ENCODE measurements at places on chromosomes 4 and X.

DNA sequence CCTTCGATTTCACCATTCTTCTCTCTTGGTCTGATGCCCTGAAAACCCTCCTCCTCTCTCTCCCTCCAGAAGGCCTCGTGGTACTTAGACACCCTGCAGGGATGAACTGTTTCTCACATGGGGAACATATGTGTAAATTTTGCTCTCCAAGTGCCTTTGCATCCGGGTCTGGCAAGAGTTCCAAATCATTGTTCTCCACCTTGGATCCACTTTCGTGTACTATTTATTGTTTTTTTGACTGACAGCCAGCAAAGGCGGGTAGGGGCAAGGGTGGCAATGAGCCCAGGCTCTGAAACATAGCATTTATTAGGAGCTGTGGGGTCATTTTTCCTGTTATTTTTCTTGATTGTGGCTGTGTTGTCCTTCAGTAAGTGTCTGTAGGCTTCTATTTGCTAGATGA is 81.7 kb downstream of the RTL5 start:
- no peaks in the 10 kb centered on the region for H3K27me3 ChIP-seq
- no peak for DNase-seq
- no peak overlapping the region for H3K27ac ChIP-seq

DNA sequence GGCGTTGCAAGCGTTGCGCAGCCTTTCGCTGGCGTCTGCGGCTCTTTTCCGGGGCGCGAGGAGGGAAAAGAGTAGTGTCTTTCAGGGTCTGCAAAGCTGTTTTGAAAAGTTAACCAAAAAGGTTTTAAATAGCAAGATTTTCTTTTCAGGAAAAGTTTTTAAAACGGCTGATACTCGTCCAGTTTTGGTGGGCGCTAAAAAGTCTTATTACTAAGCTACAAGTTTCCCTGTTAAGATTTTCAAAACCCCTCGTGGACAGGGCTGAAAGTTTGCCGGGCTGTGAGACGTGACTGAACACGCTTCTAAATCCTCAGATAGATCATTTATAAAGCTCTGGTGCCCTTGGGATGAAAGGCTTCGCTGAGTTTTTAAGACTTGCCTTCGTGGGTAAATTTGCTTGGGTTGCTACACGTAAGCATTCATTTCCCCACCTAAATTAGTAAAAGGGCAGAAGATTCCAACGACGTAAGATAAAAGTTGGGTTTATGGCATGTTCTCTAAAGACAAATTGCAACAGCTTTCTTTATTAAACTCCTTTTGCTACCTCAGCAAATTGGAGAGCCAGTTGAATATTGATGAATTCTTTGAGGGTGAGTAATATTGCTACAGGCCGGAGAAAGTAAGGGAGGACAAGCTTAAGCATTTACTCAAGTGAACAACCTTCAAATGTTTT is 91.5 kb downstream of the HPRT1 start:
- no peaks in the 10 kb centered on the region for H3K36me3 ChIP-seq
- no peaks in the 10 kb centered on the region for H3K4me1 ChIP-seq

DNA sequence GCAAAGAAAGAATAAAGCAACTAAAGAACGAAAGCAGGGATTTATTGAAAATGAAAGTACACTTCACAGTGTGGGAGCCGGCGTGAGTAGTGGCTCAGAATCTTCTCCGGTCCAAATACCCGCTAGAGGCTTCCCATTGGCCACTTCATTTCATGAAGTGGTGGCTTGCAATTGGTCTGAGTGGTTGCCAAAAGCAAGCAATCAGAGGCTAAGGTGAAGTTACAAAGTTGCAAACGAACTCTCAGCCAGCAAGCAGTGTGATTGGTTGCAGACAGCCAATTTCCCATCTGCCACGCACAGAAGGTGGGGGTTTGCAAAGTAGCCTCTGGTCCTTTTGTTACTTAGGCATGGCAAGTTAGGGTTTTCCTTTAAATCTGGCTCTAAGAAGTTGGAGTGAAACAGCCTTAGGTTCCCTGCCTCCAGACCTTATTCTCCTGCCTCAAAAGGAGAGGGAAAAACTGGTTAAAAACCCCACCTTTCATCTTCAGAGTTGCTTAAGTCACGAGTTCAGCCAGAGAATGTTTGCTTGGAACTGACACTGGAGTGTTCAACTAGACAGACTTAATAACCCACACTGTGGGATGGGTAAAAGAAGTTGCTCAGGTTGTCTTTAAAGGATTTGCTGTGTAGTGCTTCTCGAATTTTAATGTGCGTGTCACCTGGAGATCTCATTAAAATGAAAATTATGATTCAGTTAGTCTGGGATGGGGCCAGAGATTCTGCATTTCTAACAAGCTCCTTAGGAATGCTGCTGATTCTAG is 6.9 kb upstream of the CLOCK start:
- no peaks in the 10 kb centered on the region for H3K27me3 ChIP-seq
- H3K27ac ChIP-seq, result no peak overlapping the region
- peaks cover 2% of the 10 kb centered on the region for H3K4me1 ChIP-seq
- no peak overlapping the region for H3K4me3 ChIP-seq
- no peak for DNase-seq

- no peaks in the 10 kb centered on the region for H3K4me1 ChIP-seq
- no peaks in the 10 kb centered on the region for H3K27me3 ChIP-seq
- no peak for DNase-seq
- H3K27ac ChIP-seq, result no peak overlapping the region
- H3K36me3 ChIP-seq, result no peaks in the 10 kb centered on the region
- no peak overlapping the region for H3K4me3 ChIP-seq
These were observed 10.9 kb upstream of the PGM2 start for GRCh38 chr4:37815591-37815990.

GRCh38 chrX:152601848-152602616 is 35.7 kb upstream of the GABRQ start:
- H3K36me3 ChIP-seq, result no peaks in the 10 kb centered on the region
- no peaks in the 10 kb centered on the region for H3K4me1 ChIP-seq
- no peak overlapping the region for H3K27ac ChIP-seq
- no peak overlapping the region for H3K4me3 ChIP-seq
- peak; percentile 18 for DNase-seq

GRCh38 chr4:110484767-110485166 is 8.8 kb downstream of the ENPEP start:
- no peak overlapping the region for H3K27ac ChIP-seq
- no peaks in the 10 kb centered on the region for H3K27me3 ChIP-seq
- 0 out of 2 replicates have a peak, but pooled peaks cover 1% of the 10 kb centered on the region for H3K4me1 ChIP-seq
- DNase-seq, result no peak
- no peaks in the 10 kb centered on the region for H3K36me3 ChIP-seq

DNA sequence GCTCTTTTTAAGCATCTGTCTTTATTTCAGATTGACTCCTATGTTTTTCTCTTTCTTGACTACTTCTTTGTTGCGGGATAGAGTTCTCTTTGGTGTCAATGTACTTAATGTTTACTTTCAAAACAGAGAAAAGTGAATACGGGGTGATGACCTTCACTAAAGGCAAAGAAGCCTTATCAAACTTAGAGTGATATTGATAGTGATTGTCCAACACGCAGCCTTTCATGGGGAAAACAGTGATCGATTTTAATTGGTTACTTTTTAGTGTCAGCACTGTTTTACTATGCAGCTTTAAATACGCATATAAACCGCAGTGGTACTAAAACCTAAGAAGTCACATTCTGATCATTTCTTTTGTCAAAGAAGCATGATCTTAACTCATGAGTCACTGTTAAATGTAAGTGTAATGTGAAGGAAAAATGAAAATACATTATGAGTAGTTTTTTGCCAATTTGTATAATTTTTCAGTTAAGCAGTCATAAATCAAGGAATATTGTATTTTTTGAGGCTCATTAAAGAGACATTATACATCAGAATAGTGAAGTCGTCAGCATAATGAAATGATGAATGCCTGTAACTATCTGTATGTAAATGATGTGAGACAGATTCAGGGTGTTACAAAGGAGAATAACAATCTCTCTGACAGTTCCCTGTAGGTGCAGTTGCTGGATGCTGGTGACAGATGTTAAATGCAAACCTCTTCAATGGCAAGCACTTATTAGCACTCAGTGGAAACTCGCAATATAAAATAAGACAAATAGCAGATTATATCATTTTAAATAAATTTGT is 2082.8 kb upstream of the TENM3 start:
- no peak overlapping the region for H3K4me3 ChIP-seq
- no peaks in the 10 kb centered on the region for H3K27me3 ChIP-seq
- H3K4me1 ChIP-seq, result no peaks in the 10 kb centered on the region
- H3K27ac ChIP-seq, result no peak overlapping the region
- no peaks in the 10 kb centered on the region for H3K36me3 ChIP-seq
- no peak for DNase-seq

DNA sequence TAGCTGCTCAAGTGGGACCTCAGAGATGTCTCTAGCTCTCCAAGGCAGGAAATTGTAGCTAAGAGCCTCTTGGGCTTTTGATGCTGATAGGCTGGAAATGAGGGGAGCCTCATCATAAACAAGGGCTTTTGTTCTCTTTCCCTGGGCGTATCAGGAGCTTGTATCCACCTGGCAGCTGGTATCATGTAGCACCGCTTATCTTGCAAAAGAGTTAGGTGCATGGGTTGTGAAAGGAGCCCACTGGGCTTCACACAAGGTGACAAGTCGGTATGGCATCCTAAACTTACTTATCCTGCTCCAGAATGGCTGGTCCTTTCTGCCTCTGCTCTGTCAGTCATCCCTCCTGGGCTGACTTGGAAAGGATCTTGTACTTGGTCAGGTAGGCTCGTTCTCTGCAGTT is 565.8 kb downstream of the GRXCR1 start:
- no peaks in the 10 kb centered on the region for H3K36me3 ChIP-seq
- H3K4me1 ChIP-seq, result no peaks in the 10 kb centered on the region
- no peak overlapping the region for H3K4me3 ChIP-seq
- no peak for DNase-seq
- H3K27ac ChIP-seq, result no peak overlapping the region
- H3K27me3 ChIP-seq, result no peaks in the 10 kb centered on the region

DNA sequence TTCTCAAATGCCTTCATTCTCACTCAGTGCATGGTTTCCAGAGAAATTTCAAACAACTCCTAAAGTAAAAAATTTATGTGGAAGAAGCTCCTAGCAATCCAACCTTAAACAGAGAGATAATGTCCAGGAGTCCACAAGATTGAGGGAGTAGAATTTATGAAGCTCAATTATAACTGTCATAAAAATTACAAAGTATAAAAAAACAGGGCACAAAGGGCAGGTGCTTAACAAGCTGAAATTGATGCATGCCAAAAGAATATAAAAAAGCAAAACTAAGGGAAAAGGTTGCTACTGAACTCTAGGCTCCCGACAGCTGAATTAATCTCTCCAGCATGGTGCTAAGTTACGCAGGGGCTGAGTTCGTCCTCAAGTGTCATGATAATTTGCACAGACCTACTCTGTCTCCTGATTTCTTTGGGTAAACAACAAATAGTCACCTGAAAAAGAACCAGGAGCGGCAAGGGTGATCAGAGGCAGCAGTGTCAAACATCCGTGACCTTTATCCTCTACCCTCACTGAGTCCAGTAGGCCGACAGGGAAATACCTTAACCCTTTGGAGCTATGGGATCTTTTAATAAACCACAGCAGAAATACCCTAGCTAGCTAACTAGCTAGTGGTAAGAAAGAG is 47.2 kb upstream of the RELL1 start:
- H3K4me3 ChIP-seq, result no peak overlapping the region
- DNase-seq, result no peak

DNA sequence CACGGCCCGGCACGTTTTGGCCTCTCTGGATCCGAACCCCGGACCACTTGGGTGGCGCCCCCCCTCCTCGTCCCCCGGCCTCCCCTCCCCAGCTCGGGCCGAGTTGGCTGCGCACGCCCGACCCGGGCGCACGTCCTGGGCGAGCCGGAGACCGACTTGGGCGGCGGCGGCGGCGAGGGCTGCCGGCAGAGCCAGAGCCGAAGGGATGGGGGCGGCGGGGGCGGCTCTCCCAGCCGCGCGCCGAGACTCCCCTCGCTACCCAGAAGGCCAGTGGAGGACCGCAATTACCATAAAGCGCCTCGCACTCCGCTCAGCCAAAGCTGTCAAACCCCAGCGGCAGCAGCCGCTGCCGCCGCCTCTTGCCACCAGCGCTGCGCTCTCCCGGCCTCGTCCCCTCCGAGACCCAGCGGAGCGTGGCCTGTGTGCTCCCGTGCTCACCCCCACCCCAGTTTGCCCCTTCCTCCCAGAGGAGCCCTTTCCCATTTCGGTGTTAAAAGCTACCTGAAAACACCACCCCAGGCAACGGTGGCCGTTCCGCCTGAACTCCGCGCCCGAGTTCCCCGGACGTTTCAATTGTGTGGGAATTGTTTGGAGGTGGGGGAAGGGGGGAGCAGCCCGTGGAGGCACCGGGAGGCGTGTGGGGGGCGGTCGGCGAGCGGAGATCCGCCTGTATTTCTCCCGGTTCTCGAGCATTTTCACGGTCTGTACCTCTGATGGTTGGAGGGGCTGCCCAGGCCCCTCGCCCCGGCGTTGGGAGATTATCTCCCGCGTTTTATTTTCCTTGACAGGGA is 701 bp upstream of the BCOR start:
- DNase-seq, result no peak
- peaks cover 7% of the 10 kb centered on the region for H3K27me3 ChIP-seq
- H3K27ac ChIP-seq, result no peak overlapping the region
- H3K4me1 ChIP-seq, result peaks cover 4% of the 10 kb centered on the region
- H3K4me3 ChIP-seq, result peak overlapping the region; percentile 65

DNA sequence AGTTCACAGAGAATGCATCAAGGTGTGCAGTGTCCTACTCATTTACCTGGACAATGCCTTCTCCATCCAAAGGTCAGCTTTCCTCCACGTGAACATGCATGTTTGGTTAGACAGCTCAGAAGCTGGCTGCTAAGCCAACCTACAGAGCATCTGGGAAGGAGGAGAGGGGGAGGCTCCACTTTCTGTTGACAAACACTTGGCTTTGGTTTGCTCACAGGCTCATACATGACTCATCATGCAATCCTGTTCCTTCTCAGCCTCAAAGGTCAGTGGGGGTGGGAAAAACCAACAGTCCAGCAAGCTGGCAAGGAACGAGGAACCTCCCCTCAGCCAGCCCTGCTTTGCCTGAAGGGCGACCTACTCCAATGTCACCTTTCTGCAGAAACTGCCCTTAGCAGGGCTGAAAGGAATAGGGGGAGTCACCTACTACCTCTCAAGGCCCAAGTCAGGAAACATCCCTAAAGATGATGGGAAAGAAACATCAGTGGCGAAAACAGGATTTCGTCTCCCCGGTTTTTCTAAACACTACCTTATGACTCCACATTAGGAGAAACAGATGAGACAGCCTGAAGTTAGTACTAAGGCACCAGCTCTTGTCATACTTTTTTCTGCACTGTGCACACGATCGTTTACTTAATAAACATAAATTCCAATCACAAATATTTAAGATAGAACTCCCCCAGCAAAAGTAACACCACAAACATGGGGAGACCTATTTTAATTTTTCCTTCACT is 37.9 kb downstream of the RELL1 start:
- DNase-seq, result no peak
- no peak overlapping the region for H3K27ac ChIP-seq
- H3K27me3 ChIP-seq, result no peaks in the 10 kb centered on the region
- no peak overlapping the region for H3K4me3 ChIP-seq
- no peaks in the 10 kb centered on the region for H3K36me3 ChIP-seq

GRCh38 chr4:8786166-8786565 is 85.5 kb downstream of the HMX1 start:
- no peaks in the 10 kb centered on the region for H3K27me3 ChIP-seq
- H3K36me3 ChIP-seq, result no peaks in the 10 kb centered on the region
- no peak for DNase-seq

GRCh38 chrX:106177106-106177981 is 9.2 kb downstream of the PWWP3B start:
- H3K4me1 ChIP-seq, result no peaks in the 10 kb centered on the region
- no peak overlapping the region for H3K4me3 ChIP-seq
- DNase-seq, result peak; percentile 13
- no peaks in the 10 kb centered on the region for H3K36me3 ChIP-seq
- no peak overlapping the region for H3K27ac ChIP-seq
- H3K27me3 ChIP-seq, result no peaks in the 10 kb centered on the region
